Stimulated activated CD4-positive, alpha-beta T cell treated with anti-CD3 and anti-CD28 coated beads, Interleukin-1b, Interleukin-23, amount 100 ng/mL, for 24 hours (primary cell): ENCODE measurements at places on chromosomes 7 and 10.

GRCh38 chr7:20240080-20240926 is 23.1 kb upstream of the MACC1 start:
- DNase-seq = no peak

GRCh38 chr10:58791137-58791536 is 278.5 kb downstream of the BICC1 start:
- no peak for DNase-seq

- DNase-seq = no peak
These were observed 115.3 kb downstream of the PTPN20 start for GRCh38 chr10:47026301-47027107.

- no peak for DNase-seq
These were observed 29.3 kb downstream of the CYTH3 start for GRCh38 chr7:6243168-6243567.

DNA sequence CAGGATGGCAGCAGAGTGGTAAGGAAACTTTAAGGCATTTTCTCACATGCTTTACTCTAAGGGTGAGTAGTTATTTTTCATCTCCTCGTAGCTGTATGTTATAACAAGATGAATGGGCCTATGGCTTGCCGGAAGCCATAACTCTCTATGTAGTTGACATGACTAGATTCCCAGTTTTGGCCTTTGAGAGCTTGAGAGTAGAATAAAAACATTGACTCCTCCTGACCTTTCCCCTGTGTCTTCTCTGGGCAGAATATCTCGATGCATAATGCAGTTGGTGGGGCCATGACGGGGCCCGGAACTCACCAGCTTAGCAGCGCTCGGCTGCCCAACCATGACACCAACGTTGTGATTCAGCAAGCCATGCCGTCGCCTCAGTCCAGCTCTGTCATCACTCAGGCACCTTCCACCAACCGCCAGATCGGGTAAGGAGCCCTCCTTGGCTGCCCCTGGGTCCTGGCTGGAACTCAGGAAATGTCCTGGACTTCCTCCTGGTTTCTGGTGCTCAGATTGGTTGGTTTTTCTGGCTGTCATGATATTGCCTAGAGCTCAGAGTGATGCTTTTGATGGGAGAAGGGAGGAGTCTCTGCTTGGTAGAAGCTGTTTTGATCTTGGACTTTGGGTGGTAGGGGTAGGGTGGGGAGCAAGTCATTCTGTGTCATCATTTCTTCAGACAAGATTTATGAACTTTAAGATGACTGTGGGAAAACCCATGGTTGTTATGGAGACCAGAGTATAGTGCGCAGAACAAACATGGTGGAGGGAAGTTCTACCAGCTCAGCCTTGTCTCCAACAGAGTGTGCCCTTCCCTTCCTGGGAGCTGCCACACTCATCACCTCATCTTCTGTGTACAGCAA is 158.0 kb downstream of the CREB5 start:
- DNase-seq = no peak

GRCh38 chr7:94649450-94649849 is 6.5 kb downstream of the SGCE start:
- no peak for DNase-seq

DNA sequence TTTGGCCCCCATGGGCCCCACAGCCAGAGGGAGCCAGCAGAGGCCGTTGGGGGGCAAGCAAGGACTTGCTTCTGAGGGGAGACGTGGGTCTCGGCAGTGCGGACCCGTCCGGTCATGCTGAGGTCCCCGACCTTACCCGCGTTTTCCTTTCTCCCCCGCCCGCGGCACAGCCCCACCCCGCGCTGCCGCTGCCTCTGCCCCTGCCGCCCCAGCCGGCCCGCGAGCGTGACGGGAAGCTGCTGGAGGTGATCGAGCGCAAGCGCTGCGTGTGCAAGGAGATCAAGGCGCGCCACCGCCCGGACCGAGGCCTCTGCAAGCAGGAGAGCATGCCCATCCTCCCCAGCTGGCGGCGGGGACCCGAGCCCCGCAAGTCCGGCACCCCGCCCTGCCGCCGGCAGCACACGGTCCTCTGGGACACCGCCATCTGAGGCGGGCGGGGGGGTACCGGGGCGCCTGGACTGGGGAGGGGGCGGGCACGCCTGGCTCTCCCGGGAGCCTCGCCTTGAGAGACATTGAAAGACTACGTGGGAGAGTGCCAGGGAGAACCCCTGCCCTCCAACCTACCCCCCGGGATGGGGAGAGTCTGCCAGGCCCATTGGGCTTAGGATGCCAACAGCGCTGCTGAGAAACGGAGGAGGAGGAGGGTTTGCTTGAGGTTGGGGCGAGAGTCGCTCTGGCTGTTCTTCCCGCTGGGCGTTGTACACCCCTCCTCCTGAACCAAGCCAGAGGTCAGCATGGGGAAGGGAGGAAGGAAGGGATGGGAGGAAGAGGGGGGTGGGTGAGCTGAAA is 9.9 kb downstream of the NYAP1 start:
- no peak for DNase-seq

DNA sequence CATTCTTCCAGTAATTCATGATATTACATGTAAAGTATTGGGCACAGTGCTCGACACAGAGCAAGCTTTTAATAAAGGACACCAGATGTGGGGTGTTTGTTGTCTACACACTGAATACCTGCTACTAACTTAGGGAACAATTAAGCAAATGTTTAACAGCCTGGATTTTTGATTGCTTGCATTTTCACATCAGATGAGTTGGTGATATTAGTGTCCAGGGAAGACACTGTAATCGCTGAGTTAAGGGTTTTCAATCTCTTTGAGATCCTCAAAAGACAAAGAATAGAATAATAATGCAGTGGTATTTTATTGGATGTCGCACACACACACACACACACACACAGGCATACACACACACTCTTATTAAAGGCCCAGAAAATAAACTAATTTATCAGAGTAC is 79.1 kb downstream of the VIM start:
- no peak for DNase-seq

- DNase-seq = no peak
These were observed 44.8 kb upstream of the DMBT1 start for GRCh38 chr10:122515588-122516231.

DNA sequence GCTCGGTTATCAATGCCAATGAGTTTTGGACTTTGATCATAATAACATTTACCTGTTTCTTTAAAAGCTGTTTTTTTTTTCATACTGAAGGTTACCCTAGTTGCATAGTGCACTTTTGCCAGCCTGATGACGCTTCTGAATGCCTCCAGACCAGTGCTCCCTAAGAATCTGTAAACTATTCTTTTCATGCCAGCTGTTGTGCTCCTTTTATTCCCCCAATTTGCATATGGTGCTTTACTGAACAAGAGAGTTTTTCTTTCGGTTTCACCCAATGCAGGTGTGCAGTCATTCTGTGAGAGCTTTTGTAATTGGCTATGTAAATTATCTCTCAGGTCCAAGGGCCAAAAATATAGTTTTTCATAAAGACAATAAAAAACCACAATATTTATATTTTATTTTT is 48.1 kb upstream of the GLCCI1 start:
- no peak for DNase-seq

- no peak for DNase-seq
These were observed 89.0 kb upstream of the C10orf90 start for GRCh38 chr10:126759531-126759930.

- DNase-seq = no peak
These were observed 1.9 kb downstream of the VWDE start for GRCh38 chr7:12401538-12402364.

- DNase-seq = no peak
These were observed 342.5 kb downstream of the PTPRN2 start for GRCh38 chr7:158244873-158245723.

DNA sequence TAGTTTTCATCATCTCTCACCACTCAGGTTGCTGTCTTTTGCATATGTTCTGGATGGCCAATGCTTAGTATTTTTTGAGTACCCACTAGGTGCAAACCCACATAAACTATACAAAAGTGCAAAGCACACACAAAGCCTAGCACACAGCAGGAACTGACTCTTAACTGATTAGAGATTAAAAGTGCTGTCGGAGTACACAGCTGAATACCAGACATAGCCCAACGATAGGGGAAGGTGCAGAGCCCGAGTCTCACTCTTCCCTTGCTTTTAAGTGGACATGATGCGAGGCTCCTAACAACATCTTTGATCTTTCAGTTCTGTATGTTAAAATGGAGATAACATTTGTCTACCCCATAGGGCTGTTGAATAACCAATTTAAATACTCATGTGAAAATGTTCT is 90.8 kb downstream of the DPY19L1 start:
- DNase-seq = no peak

DNA sequence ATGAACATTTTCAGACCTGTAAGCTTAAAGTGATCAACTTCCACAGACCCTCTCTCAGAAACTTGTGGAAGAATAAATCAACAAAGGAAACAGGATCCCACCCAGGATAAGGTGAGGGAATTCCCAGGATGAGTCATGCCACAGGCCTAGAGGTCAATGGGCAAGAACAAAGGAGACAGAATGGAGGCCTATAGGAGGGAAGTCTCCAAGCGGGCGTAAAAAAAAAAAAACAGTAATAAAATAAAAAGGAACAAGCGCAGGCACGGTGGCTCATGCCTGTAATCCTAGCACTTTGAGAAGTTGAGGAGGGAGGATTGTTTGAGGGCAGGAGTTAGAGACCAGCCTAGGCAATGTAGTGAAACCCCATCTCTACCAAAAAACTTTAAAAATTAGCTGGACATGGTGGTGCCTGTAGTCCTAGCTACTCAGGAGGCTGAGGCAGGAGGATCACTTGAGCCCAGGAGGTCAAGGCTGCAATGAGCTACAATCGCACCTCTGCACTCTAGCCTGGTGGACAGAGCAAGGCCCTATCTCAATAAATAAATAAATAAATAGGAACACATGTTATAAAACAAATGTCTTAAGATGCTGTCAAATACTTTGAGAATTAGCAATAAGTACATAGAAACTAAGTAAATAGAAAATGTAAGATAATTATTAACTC is 8.4 kb downstream of the SORBS1 start:
- DNase-seq = no peak

- no peak for DNase-seq
These were observed 308.8 kb upstream of the ZNF32 start for GRCh38 chr10:43957267-43958070.

GRCh38 chr7:85205754-85206153 is 18.9 kb upstream of the SEMA3D start:
- no peak for DNase-seq

DNA sequence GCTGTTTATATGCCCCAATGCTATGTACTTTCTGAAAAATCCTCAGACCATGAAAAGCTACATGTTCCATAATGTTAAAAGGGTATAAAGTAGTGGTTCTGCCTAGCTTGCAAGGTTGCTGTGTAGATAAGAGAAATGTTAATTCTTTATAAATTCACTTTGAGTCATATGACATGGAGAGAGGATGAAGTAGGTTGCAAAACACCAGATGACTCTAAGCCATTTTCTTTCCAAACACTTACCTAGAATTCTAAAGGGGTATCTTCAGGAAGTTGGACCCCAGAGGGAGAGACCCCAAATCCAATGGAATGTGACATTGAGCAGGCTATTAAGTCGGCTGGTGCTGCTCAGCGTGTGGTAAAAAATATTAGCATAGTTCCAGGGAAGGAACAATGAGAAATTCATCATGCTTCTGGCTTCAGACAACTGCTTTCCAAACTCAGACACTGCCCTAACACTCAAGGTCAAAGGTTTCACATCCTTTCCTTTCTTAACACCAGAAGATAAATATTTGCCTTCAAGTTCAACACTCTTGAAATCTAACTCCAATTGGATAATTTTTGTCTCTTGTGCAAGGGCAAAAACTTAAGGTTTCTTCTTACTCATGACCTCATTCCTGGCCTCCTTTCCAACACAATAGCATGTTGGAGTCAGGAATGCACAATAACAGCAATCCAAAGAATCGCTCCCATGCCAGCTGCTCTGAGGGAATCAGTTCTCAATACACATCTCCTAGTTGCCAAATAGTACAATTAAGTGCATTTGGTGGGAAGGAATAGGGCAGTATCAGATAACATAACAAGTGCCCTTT is 100.7 kb upstream of the AFAP1L2 start:
- no peak for DNase-seq

- no peak for DNase-seq
These were observed 5.0 kb upstream of the ANKRD61 start for GRCh38 chr7:6026011-6026819.

GRCh38 chr7:727104-727805 is at the start of gene PRKAR1B:
PRKAR1B (minus strand) TSS chr7:727281; CDS start chr7:711505, 15,776 bp downstream.
- DNase-seq = peak; percentile 50

- DNase-seq = no peak
These were observed 7.5 kb upstream of the CSGALNACT2 start for GRCh38 chr10:43130770-43131171.

- no peak for DNase-seq
These were observed 219.4 kb downstream of the ANK3 start for GRCh38 chr10:60170250-60170649.

DNA sequence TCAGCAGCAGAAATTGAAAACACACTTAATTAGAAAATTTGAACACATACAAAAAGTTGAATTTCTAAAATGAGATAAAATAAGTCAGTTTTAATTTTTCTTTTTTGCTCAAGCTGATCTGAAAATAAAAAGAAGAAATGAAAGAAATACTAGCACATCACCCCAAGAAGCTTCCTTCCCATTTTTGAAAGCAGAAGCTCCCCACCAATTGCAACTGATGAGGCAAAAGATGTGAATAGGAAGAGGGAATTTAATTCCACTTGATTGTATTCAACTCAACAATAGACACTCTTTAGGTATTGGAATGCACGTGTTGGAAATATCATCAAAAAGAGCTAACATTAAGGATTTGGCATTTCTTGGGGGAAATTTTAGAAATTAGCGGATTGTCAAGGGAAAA is 175.8 kb downstream of the TRIL start:
- no peak for DNase-seq

- DNase-seq = no peak
These were observed 14.4 kb downstream of the MRPL32 start for GRCh38 chr7:42946627-42946950.

GRCh38 chr10:126926568-126926967 is 21.3 kb downstream of the DOCK1 start:
- no peak for DNase-seq

DNA sequence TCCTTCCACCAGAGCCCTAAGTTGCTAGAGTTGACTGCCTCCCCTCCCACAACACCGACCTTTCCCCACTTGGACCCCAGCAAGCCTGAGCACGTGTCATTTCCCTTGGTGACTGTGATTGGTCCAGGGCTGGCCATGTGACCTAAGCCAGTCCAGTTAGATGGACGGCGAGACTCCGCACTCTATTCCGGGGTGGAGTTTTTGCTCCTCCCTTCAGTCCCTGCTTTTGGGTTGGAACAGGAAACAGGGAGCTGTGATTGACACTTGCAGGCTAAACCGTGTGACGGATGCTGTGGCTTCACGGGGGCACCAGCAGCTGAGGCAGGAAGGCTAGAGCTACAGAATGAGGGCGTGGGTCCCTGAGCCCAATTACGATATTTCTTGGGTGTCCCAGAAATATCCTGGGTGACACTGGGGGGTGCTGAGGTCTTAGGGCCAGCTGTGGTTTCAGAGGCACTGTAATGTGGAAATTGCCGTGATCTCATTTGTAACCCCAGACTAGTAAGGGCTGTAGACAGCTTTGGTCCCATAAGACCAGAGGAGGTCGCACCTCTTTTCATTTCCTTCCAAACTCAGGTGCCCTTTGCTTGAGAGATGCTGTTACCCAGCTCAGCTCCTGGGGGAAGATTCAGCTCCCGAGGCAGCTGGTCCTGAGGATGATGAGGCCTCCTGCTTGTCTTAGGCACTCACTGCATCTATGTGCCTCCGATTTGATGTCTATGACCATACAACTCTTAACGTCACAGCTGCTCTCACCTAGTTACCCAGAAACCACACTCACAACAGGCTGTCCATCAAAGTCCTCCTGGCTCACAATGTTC is 102.7 kb upstream of the NPTX2 start:
- no peak for DNase-seq
